ENCODE measurements at places on chromosomes 5 and 9. TPM values are rescaled to one million over a fixed set of nuclear protein-coding genes. Genes with fewer than 3 reads are reported as not detected.

DNA sequence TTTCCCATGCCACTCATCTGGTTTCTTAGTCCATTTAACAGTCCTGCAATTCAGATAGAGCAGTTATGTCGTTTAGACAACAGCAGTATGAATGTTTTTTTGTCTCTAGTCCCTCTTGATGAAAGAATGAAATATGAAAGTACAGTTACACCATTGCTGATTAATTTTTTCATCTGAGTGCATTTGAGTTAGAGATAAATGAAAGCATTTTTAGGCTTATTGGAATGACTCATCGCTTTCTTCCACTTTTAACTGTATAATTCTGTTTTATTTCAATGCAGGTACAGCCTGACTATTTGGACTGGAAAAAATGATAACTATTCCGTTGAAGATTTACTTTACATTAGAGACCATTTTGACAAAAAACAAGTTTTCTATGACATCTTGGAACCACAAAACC, 28.7 kb downstream of the ANKRD34B start:
- no peak for DNase-seq

GRCh38 chr5:14848385-14848784, 23.2 kb downstream of the ANKH start:
- DNase-seq, result no peak

- DNase-seq, result no peak
Measured at GRCh38 chr5:89827359-89827758, 582.2 kb downstream of the CETN3 start.

DNA sequence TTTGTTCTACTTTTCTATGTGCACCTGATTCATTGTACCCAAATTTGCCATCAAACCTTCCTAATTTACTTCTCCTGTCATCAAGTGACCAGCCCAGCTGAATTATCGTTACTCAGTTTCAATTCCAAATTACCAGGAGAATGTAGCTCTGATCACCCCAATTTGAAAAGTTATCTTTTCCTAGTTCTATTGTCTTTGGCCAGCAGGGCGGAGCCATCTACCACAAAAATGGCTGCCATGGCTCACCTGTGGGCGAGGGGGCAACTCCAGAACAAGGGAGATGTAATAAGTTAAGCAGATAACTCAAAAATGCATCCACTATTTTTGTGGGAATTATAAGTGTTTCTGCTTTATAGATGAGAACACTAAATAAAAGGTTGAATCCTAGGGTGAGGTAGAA, 133.8 kb upstream of the MOCS2 start:
- no peak for DNase-seq

- no peak for DNase-seq
Measured at GRCh38 chr9:5553211-5553610, 42.9 kb downstream of the PDCD1LG2 start.

DNA sequence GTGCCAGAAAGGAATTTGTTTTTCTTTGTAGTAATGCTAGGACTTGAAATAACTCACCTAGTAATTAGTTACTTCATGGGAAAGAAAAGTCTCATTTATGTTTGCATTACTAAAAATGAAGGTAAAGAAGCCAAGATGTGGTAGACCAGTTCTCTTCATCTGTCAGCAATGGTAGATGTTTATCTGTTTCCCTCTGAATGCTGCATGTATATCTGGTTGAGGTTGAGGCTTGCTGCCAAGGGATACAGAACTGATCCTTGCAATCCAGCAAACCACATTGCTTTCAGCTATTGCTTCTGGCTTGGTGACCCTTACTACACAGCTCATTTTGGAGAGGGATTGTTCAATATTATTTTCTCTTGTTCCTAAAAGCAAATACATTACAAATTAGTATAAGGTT, 73.6 kb downstream of the ZNF474 start:
- DNase-seq, result no peak

GRCh38 chr5:138351056-138351455, 1.4 kb upstream of the KDM3B start:
- no peak for DNase-seq

DNA sequence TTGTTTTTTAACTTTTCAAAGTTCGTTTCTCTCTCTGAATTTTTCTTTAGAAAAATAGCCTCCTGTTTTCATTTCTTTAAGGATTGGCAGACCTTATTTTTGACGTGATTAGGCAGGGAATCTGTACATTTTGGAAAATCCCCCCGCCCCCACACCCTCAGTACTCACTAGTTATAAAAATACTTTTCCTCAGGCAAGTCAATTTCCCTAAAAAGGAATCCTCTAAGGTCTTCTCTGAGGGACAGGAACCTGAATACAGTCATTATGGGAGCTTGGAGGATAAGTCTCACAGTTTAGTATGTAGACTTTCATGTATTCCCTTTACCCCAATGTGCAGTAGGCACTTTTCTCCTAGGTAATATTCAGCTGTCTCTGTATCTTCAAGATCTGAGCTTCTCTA, 3.9 kb upstream of the FER start:
- no peak for DNase-seq

GRCh38 chr5:65916636-65917035, 9.7 kb upstream of the ERBIN start:
- DNase-seq, result no peak

DNA sequence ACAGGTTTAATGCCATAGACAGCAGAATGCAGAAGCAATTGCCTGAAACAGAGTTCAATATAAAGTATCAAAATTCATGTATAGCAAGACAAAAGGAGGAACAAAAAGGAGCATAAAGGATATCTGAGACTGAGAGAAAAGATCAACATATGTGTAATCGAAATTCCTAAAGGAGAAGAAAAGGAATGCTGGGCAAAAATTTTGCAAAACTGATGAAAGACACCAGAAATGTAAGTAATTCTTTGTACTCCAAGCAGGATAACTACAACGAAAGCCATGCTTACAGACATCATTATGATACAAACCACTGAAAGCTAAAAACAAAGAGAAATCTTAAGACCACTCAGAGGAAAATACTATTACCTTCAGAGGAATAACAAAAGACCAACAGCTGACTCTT, 72.8 kb upstream of the MTAP start:
- DNase-seq, result no peak

DNA sequence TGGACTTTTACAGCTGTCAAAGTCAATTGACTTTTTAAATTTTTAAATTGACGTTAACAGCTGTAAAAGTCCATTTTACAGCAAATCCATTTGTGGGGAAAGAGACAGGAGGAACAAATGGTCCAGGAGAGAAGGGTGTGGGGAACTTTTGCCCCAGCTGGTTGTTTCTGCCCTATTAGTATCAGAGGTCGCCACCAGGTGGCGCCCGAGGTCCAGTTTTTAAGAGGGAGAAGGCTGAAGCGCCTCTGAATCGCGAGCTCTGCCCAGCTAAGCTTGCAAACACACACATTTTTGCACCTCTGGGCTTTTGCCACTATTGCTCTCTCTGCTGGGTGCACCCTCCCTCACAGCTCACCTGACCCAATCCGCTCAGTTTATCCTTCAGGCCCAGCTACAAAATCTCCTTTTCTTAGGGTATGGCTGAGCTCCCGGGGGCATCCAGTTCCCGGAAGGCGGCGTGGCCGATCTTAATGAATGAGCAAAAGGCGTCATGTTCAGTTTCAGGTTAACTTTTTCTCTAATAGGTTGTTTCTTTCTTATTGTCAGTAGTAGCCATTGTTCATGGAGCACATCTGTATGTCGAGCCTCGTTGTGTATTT, 6.3 kb upstream of the TTLL11 start:
- peak; percentile 59 for DNase-seq

DNA sequence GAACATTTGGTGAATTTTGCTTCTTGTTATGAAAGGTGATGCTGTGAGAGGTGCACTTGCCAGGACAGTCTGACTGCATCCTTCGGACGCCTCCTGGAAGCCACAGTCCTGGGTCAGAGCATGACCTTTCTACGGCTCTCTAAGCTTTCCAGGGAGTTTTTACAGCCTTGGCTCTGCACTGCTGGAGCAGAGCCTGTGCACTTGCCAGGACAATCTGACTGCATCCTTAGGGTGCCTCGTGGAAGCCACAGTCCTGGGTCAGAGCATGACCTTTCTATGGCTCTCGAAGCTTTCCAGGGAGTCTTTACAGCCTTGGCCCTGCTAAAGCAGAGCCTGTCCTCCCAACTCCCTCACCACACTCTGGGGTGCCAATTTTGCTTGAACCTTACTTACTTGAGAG, 49.6 kb downstream of the CCDC180 start:
- DNase-seq, result no peak

- no peak for DNase-seq
Measured at GRCh38 chr9:107213561-107214028, 69.5 kb upstream of the RAD23B start.

- no peak for DNase-seq
Measured at GRCh38 chr5:112036206-112036605, 279.2 kb upstream of the NREP start.

DNA sequence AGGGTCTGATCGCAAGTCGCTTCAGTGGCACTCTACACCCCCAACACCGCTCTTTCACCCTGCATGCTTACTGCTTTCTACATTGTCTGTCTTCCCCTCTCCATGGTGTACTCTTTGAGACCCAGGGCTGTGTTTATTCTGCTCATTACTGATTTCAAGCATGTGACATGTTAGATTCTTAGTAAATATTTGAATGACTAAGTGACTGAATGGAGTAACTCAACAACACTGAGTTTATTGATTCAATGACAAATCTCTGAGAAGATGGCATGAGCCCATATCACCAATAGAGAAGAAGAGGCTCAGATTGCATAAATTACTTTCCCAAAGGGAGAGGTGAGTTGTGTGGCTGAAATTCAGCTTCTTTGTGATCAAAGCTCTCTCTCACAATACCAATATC, 89.7 kb upstream of the OSMR start:
- no peak for DNase-seq

DNA sequence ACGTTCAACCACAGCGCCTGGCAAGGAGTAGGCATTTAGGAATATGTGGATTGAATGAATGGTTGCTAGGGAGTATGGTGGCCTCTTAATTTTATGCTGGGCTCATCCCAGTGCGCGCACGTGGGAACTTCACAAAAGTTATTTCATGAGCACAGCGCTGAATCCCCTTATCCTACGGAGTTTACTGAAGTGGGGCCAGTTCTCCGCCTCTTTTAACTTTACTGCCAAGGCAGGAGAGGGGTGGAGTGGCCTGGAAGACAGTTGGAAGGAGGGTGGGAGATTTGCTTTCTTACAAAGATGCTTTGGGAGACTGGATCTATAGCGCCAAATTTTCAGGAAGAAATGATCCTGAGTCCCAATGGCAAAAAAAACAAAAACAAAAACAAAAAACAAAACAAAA, 326.5 kb downstream of the SH3GL2 start:
- no peak for DNase-seq

DNA sequence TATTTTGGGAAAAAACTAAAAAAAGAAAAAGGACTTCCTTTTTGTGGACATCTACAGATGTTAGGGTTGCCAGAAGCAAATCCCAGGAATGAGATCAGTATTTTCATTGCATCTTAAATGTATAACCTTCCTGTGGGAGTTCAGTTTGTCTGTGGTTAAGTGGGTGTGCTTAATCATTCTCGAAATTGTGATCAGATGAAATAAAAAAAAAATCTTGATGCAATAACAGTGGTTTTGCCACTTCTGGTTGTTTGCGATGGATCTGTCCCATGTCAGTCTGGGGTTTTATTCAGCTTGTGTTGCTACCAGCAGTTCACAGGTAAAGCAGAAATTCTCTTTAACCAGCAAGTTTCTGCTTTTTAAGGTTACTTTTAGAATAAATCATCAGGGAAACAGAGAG, 179.0 kb downstream of the MAN2A1 start:
- DNase-seq, result no peak

GRCh38 chr5:36371366-36371765, 69.7 kb upstream of the RANBP3L start:
- no peak for DNase-seq

DNA sequence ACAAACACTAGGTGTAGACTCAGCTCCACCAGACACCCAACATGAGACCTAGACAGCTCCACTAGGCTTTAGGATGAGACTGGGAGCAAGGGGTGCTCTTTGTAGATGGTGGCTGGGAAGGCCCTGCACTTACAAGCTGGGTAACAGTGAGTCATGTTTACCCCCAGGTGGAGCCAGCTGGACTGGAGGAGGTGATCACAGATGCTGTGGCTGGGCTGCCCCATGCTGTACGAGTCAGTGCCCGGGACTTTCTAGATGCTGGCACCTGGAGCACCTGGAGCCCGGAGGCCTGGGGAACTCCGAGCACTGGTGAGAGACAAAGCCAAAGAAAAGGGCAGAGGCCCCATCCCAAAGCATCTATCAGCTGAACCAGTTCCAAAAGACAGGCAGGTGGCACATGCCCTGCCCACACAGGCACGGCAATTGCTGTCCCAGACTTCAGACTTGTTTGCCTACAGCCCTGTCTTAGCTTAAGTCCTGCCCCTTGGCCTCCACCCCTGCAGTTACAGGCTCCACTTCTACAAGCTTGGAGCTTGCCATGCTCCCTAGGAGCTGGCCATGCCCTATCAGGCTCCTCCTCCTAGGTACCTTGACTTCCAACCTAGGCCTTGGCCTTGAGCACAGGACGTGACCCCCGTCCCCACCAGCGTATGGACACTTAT, 2.7 kb downstream of the CCL27 start:
- no peak for DNase-seq

GRCh38 chr9:92763721-92764380, 782 bp downstream of the BICD2 start:
- DNase-seq, result no peak

GRCh38 chr5:32522429-32523143, 62.8 kb upstream of the SUB1 start:
- peak; percentile 61 for DNase-seq

- DNase-seq, result no peak
Measured at GRCh38 chr9:128565578-128565977, 13.2 kb downstream of the SPTAN1 start.

DNA sequence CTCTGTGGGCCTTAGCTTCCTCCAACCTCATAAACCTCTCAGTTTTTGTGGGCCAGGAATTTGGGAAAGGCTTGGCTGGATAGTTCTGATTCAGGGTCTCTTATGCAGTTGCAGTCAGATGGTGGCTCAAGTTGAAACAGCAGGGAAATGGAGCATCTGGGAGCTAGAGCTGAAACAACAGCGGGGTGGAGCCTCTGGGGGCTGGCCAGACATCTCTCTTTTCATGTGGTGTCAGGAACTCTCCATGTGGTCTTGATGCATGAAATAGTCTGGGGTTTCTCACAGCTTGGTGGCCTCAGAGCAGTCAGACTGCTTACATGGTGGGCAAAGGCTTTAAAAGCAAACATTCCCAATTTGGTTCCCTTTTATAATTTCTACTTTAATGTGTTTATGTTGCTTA, 13.5 kb downstream of the ZNF346 start:
- no peak for DNase-seq

- DNase-seq, result no peak
Measured at GRCh38 chr5:9198394-9198793, 347.5 kb downstream of the SEMA5A start.

GRCh38 chr5:22663134-22663533, 190.0 kb downstream of the CDH12 start:
- no peak for DNase-seq

- no peak for DNase-seq
Measured at GRCh38 chr5:102153003-102153759, 142.9 kb downstream of the SLCO4C1 start.

GRCh38 chr9:82968816-82969215, 94.1 kb downstream of the RASEF start:
- DNase-seq, result no peak

The TNPO1 gene
- total RNA-seq, result 87.8 TPM

The SLC27A4 gene
- 18.7 TPM for total RNA-seq

The FAM169A gene
- 1.6 TPM for total RNA-seq

The ASPN gene
- total RNA-seq, result 6.2 TPM

The C7 gene
- total RNA-seq, result 447 TPM

The EIF4E1B gene
- total RNA-seq, result 1.6 TPM

The AP3B1 gene
- 48.2 TPM for total RNA-seq

The FBP2 gene
- total RNA-seq, result not detected

The HTR4 gene
- total RNA-seq, result 0.15 TPM

Measured in breast epithelium (tissue), 4 donors.